T-helper 22 cell (primary cell): ENCODE measurements at places on chromosomes 6 and 20.

DNA sequence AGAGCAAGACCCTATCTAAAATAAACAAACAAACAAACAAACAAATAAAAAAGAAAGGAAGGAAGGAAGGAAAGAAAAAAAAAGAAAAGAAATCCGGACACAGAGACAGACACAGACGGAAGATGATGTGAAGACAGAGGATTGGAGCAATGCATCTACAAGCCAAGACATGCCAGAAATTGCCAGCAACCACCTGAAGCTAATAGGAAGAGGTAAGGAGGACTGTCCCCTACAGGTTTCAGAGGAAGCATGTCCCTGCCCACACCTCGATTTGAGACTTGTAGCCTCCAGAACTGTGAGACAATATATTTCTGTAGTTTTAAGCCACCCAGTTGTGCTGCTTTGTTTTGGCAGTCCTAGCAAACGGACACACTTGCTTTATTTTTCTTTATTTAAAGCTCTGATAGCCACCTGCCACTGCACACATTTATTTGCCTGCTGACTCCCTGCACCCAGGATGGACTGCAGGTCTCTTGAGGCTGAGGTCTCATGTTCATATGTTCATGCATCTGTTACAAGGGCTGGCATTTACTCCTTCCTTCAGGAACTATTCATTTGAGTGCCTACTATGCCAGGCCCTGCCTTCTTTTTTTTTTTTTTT, 20.7 kb upstream of the ZMYND8 start:
- no peak for DNase-seq

DNA sequence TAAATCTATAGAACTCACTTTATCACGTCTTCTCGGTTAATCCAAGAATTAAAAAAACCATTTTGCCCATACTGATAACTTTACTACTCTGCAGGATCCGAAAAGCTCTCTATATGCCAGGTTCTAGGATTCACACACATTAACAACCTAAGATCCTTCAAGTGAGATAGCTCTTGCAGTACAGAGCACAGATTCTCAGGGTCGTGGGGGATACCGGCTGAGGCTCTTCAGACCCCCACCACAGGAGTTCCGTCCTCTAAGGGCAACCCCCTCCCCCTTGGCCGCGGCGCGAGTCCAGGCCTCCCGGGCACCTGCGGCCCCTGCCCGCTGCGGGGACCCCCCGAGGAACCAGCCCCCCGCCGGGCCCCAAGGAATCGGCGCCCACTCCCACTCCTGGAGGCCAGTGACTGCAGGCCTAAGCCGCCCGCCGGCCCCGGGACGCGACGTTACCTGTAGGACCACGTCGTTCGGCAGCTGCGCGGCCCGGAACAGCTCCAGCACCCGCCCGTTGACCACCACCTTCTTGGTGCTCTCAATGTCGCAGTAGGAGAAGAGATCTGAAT, 892 bp downstream of the REPS1 start:
- DNase-seq, result no peak

GRCh38 chr6:22079783-22080182, 217.1 kb downstream of the PRL start:
- no peak for DNase-seq

- DNase-seq, result no peak
These were observed 135.7 kb downstream of the KIF13A start for GRCh38 chr6:17851720-17852161.

GRCh38 chr6:135390458-135390857, 107.1 kb downstream of the AHI1 start:
- no peak for DNase-seq

DNA sequence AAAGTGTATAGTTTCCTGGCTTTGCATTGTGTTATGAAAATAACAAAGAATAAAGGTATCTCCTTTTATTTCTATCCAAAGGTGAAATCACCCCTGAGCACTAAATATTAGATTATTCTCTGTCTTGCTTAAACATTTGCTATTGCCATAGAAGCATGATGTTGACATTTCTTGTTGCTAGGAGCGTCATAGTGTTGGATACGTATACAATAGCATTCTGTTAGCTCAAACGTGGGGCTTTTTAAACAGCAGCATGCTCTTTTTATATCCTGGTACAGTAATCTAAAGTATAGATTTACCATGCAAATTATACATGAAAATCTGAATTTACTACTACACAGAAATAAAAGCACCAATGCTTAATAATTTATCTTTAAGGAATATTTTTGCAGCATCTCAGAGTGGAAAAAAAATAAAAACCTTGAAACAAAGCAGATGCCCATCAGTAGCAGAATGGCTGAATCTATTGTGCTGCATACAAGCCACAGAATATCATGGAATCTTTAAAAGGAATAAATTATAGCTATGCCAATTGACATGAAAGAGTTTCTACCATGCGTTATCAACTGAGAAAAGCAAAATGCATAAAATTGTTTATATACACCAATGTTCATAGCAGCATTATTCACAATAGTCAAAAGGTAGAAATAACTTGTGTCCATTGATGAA, 9.6 kb upstream of the HSF2 start:
- no peak for DNase-seq

- DNase-seq, result no peak
These were observed 1012.4 kb downstream of the GRIK2 start for GRCh38 chr6:102405860-102406259.

- no peak for DNase-seq
These were observed 813.4 kb downstream of the MAFB start for GRCh38 chr20:39875492-39876110.
